Mesendoderm (in vitro differentiated cells): ENCODE measurements at places on chromosomes 2 and 18.
A peak's percentile ranks its signal among the peaks of the same experiment; 100 is the strongest.

DNA sequence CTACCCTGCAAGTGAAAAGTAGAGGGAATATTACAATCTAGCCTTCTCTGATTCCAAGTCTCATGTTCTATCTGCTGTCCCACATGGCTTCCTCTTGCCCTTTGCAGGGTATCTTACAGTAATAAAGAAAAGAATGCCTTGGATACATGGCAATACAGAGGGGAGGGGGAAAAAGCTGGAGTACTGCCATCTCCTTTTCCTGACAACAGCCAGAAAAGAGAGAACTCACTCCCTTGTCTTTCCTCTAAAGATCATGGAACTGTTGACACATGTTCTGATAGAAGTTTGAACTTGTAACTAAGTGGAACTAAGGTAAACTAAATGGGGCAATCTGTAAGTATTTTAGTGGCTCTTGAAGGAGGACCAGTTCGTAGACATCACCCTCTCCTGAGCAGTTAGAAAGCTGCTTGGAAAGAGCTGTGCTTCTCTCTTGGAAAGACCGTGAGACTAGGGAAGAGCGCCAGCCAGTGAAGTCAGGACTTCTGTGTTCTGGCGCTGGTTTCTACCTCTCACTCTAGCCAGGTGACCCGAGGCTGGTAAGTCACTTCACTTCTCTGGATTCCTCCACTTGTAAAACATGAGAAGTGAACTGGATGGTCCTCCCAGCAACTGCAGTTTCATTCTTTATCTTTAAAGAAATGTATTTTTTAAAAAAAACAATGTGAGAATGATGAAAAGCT is 242.3 kb upstream of the FOSL2 start:
- no peak for DNase-seq

GRCh38 chr2:178056345-178056744 is 16.2 kb downstream of the PDE11A start:
- DNase-seq: no peak

DNA sequence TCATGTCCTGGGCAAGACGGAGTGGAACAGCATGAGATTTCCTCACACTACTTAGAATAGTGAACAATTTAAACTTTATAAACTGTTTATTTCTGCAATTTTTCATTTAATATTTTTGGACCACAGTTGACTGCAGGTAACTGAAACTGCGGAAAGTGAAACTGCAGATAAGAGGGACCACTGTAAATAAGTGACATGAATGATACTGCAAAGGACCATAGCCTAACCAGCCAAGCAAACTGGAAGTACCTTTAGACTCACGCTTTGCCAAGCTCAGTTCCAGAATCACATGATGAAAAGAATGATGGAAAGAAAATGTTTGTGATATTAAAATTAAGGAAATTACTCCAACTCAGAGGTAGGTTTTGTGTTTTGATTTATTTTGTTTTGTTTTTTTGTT is 94.6 kb upstream of the ITGA4 start:
- DNase-seq: no peak

DNA sequence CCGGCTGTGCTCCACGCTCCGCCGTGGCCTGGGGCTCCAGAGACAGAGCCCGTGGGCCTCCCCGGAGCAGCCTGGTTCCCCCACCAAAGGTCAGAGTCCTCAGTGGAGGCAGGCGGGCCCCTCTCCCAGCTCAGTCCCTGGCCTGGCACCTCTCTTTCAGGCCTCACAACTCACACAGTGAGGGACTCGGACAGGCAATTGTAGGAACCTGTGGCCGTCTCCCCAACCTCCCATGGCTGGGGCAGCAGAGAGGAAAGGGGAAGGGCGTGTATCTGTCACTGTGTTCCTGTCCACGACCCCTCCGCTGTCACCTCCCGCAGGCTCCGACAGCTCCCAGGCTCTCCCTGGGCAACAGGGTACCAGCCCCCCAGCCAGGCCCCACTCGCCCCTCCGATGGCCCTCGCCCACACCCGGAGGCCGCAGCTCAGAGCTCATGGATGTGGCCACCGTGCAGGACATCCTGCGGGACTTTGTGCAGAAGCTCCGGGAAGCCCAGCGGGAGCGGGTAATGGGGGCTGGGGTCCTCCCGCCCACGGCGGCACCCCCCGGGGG is 32.4 kb upstream of the SNED1 start:
- no peak for DNase-seq

- no peak for DNase-seq
Measured at GRCh38 chr2:162050513-162050961, 23.5 kb downstream of the DPP4 start.

DNA sequence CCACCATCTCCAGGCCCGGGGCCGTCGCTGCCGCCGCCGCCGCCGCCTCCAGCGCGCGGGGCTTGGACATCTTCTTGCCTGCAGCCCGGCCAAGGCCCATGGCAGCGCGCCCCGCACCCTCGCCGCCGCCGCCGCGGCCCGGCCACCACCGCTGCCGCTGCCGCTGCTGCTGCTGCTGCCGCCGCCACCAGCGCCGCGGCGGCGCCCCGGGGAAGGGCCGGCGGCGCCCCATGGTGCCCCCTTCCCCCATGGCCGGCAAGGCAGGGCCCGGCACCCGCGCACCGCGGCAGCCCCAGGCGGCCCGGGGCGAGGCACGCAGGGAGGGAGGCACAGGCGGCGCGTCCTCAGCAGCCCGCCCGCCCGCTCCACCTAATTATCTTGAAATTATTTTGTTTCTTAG is 3057.4 kb downstream of the RPIA start:
- DNase-seq: no peak

- DNase-seq: no peak
Measured at GRCh38 chr2:1162768-1163584, 212.3 kb downstream of the SNTG2 start.

- no peak for DNase-seq
Measured at GRCh38 chr2:17302281-17302680, 216.0 kb downstream of the RAD51AP2 start.

DNA sequence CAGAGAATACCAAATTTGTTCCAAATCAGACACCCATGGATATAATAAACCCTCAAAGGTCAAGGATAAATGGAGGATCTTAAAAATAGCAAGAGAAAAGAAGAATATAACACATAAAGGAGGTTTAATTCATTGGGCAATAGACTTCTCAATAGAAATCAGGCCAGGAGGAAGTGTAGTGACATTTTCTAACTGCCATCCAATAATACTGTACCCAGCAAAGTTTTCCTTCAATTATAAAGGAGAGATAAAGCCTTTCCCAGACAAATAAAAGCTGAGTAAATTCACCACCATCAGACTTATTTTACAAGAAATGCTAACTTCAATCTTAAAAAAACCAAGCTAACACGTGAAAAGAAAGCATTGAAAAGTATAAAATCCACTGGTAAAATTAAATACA is 121.6 kb downstream of the MSTN start:
- peak; percentile 1 for DNase-seq

DNA sequence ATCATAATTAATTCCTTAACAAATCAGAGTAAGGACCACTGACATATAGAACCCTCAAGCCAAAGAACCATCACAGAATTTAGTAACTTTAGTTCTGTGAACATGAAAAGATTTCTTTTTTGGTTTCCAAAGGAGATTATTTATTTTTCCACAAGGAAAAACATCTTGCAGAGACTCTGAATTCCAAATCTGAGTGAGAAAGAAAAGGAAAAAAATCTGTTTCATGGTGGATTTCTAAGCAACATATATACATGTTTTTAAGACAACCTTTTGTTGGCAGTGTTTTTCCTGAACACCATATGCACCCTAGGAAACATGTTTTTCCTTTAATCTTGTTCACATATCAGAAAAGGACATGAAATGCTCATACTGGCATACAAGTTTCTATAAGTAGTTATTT is 149.8 kb downstream of the AGPS start:
- DNase-seq: no peak

DNA sequence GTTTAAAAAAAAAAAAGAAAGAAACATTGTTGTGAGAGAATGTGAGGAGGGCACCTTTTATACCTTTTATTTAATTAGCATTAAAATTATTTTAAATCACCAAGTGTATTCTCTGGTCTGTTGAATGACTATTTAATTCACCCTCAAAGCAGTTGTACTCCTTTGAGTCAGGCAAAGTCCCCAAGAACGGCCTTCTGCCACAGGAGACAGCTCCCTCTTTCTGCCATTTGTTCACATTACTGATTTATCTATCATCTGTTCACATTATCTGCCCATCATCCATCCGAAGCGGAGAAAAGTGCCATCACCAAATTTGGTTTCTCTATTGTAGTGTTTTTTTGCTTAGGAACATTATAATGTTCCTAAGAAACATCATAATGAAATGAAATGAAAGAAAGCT is 240.7 kb upstream of the DPP10 start:
- peak; percentile 25 for DNase-seq

DNA sequence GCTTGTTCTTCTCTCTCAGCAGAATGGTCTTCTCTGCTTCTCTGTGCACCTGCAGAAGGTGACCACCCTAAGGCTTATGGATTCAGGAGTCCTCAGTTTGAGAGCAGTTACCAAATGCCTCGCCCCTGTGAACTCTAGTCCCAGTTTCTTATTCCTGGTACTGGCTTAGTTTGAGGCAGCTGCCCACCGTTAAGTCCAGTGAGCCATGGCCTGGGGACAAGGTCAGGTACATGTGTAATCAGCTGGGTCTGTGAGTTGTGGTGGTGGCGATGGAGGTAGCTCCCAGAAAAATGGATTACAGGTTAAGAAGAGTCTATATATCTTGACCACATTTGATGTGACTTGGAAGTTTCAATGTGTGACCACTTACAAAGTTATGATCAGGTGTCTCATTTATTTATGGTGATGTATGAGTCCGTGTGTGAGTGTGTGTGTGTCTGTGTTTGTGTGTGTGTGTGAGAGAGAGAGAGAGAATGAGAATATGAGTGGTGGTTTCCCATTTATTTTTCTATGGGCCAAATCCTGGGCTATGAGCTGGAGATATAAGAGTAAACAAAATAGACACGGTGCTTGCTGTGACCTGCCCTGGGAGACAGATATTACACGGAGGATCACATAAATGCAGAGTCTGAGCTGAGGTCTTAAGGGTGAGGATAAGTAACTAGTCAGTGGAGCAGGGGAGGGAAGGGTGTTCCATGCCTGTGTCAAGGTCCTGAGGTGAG is 13.0 kb upstream of the IL1RN start:
- DNase-seq: no peak

DNA sequence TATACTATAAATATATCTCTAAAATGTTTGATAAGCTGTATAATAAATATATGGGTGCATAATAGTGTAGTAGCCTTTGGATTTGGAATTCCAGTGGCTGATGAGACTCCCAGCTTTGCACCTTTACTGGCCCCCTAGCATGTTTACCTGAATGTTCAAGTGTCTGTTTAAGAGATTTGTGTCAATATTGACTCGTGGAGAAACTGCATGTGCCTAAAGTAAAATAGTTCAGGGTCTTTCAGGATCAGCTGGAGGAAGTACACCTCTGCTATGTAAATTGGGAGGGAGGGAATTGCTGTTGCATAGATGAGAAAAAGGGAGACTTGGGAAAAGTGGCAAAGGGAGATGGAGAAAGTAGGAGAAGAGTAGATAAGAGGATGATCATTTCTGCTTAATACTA is 23.9 kb downstream of the ME2 start:
- DNase-seq: no peak

DNA sequence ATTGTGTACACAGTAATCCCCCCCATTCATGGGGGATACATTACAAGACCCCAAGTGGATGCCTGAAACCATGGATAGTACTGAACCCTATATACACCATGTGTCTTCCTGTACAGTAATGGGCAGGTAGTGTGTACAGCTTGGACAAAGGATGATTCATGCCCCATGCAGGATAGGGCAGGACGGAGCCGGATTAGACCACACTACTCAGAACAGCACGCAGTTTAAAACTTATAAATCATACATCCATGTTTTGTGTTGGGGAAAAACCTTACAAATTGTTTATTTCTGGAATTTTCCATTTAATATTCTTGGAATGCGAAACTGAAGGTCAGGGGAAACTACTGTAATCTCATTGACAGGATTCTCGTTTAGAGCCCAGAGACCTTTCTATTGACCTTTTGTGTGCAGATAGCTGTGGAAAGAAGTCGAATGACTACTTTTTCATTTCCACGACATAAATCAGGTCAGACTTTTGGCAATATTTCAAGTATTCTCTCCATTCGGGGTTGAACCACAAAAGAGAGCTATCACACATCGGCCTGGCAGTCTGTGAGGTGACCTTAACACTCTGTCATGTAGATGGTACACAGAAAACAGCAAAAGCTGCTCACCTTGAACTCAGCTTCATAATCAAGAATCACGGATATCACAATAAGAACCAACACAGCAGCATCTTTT is 9.9 kb upstream of the YPEL5 start:
- no peak for DNase-seq
